ENCODE measurements at places on chromosomes 4 and X. TPM values are rescaled to one million over a fixed set of nuclear protein-coding genes. Genes with fewer than 3 reads are reported as not detected.

Gene POLN
- total RNA-seq: 2.7 TPM

Gene LPAR4
- total RNA-seq: not detected

Gene COX18
- total RNA-seq: 20.6 TPM

Gene LRAT
- not detected for total RNA-seq

Gene PPBP
- not detected for total RNA-seq

Gene ASB9
- total RNA-seq: 0.48 TPM

Gene GLRA3
- total RNA-seq: not detected

Gene KDR
- total RNA-seq: not detected

Gene TMEM31
- total RNA-seq: 0.44 TPM

Gene MTNR1A
- total RNA-seq: not detected

Gene XAGE2
- not detected for total RNA-seq

Gene AGTR2
- total RNA-seq: not detected

Gene DCAF4L1
- 0.17 TPM for total RNA-seq

GRCh38 chrX:69222103-69223090, 57.1 kb upstream of the PJA1 start:
- DNase-seq: peak; percentile 78

DNA sequence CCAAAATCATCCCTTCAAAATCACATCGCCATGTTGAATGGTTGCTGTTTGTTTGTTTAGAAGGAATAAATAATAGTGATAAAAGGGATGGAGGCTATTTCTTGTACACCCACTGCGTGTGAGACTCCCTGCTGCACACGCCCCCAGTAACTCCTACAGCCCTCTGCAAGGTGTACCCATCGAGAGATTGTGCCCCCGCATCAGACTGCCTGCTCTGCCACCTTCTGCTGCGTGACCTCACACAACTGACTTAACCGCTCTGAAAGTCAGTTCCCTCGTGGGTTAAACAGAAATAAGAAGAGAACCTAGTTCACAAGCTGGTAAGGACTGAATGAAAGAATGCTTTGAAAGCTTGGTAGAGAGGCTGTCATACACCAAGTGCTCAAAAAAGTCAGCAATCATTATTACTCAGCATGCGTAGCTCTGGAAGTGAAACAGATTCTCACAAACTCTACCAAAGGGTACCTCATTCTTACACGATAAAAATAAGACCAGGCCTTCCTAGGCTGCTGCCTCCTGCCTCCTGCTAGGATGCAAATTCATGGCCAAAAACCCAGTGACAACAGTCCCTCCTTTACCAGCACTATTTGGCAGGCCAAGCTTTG, 147.1 kb downstream of the CPEB2 start:
- DNase-seq: no peak

DNA sequence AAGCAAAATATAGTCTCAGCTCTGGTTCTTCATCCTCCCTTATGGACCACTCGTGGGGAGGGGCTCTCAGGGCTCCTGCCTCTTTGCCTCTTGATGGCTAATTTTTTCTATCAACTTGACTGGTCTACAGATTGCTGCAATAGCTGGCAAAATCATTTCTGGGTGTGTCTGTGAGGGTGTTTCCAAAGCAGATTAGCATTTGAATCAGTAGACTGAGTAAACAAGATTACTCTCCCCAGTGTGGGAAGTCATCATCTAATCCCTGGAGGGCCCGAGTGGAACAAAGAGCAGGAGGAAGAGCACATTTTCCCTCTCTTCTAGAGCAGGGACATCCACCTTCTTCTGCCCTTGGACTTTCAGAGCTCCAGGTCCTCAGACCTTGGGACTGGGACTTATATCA, 153.5 kb downstream of the STK32B start:
- DNase-seq: no peak

DNA sequence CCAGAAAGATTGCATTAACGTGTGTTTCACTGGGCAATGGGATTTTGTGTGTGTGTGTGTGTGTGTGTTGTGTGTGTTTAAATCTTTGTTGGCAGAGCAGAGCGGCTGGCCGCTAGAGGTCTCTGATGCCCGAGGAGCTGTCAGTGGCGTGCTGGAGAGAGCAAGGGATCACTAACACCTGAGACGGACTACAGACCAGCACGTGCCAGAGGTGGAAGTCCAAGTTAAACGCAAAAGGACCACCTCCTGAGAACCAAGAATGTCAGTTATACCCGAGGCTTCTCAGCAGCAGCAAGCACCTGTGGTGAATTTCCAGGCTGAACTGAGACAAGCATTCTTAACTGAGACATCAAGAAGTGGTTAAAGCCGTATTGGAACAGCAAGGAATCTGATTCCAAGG, 9.0 kb upstream of the SLC25A14 start:
- peak; percentile 56 for DNase-seq

- no peak for DNase-seq
Measured at GRCh38 chrX:9887659-9888297, 79.4 kb upstream of the CLDN34 start.

GRCh38 chrX:48917139-48918001, 1.5 kb downstream of the PIM2 start:
- peak; percentile 93 for DNase-seq

GRCh38 chr4:123017636-123018395, 95.4 kb upstream of the NUDT6 start:
- no peak for DNase-seq

DNA sequence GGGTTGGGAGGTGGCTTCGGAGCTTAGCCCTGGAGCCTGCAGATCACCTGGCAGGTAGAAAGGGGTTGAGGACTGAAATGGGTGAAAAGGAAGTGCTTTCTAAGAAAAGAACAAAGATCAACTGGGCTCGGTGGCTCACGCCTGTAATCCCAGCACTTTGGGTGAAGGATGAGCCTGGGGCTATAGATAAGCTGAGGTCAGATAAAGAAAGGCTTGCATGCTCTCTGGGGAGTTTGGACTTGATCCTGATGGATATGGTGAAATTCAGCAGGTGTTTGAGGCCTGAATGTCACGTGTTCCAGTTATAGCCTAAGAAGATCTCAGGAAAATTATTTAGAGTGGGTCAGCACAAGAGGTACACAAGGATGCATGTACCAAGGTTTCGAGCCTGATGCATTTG, 40.8 kb downstream of the SLC34A2 start:
- no peak for DNase-seq

DNA sequence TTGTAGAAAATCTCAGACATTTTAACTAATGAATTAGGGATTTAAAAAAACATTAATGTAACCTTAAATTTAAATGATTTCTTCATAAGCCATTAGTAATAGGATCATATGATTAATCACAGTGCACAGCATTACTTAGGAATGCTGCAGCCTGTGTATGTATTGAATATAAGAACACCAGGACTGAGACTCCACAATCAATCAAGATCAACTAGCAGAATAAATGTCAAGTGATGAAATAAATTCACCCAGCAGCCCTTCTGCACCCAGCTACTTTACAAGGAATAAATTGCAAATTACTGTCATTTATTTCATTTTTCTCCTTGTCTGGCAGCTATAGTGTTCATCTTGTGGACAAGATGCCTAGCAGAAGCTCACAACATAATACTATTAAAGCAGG, 46.5 kb downstream of the NEIL3 start:
- DNase-seq: no peak

DNA sequence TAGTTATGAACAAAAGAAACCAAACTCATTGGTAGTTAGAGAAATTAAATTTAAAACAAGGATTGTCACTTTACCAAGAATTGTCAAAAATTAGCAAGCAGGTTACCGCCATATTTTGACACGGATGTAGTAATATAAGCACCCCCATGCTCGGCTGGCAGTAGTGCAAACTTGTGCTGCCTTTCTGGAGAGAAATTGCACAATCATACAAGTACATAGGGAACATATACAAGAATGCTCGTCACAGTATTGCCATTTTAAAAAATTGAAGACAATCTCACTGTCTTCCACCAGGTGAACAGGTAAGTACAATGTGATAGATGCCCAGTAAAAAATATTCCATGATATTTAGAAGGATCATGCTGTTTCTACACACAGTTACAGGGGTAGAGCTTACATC, 55.6 kb upstream of the SLC39A8 start:
- DNase-seq: no peak

- DNase-seq: no peak
Measured at GRCh38 chrX:16462912-16463311, 187.0 kb upstream of the S100G start.

DNA sequence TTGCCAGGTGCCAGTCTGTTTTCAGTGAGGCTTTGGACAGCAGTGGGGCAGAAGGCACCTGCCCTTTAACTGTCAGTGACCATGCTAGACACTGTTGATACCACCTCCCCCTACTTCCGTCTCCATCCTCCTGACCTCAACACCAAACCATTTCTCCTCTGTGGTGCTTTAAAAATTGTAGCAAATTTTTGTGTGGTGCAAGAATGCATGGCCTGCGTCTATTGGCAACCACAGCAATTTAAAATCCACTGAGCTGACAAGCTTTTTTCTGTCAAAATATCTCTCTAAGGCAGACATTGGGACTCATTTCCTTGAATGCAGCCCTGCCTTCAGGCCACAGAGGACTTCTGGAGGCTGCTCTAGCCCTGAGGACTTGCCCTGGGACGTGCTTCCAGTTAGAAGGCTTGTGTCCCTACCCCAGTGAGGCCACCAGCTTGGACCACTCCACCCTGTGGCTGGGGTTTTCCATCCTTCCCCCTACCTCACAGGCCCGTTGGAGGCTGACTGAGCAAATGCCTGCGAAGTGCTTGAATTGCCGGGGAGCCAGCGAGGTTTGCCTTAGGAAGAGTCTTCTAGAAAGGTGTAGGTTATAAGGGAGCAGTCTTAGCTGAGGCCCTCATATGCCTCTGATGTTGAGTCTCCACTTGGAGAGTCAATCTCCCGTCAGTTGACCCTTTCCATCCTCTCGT, 6.9 kb downstream of the PRRG3 start:
- no peak for DNase-seq

- DNase-seq: no peak
Measured at GRCh38 chr4:144313370-144313769, 172.9 kb upstream of the GYPA start.

DNA sequence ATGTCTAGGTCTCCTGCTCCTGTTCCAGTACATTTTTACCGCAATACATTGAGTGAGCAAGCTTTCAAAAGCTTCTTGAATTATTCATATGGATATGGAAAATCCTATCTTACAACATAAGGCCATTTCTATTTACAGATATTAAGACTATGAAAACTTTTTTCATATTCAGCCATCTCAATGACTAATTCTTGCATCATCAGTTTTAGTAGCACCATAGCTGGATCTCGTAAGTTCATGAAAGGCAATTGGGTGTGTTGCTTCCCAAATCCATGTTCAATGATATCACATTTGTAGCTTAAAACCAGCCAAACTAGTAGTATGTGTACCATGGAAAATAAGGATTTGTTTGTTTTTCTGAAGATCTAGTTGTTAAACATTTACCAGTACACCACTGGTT, 118.3 kb upstream of the GABRA2 start:
- no peak for DNase-seq

GRCh38 chr4:6207602-6208001, 7.3 kb upstream of the JAKMIP1 start:
- no peak for DNase-seq

DNA sequence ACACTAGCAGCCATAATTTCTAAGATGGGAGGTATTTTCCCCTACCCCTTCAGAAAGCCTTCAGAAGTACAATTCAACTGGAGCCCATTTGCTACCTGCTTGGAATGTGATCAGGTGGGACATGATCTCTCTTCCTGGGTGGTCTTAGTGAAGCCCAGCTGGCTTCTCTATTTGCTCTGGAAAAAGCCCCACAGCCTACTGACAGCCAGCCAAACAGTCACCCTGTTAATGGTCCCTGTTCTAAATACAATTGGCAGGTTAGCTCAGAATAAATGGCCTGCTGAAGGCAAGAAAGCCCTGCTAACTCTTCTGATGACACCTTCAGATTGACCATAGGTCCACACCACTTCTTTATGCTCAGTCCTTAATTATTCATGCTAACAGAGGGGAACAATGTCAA, 39.9 kb downstream of the HS6ST2 start:
- DNase-seq: no peak

DNA sequence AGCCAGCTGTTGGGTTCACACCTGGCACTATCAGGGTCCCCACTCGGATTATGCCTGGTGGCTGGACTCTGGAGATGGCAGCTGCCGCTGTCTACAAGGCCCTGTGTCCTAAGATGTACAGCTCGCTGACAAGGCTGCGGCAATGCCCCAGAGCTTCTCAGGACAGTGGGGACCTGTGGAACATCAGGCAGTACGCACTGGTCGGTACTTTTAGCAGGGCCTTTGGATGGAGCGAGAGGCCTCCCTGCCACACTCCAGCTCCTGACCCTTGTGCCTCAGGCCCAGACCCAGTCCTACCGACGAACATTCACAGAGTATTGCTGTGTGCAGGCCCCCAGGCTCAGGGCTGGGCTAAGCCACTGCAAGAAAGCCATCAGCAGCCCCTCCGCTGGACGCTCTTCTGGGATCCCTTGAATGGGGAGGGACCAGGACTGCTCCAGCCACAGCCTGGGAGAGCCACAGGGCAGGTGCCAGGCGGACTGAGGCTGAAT, 45.7 kb upstream of the HMX1 start:
- DNase-seq: no peak

DNA sequence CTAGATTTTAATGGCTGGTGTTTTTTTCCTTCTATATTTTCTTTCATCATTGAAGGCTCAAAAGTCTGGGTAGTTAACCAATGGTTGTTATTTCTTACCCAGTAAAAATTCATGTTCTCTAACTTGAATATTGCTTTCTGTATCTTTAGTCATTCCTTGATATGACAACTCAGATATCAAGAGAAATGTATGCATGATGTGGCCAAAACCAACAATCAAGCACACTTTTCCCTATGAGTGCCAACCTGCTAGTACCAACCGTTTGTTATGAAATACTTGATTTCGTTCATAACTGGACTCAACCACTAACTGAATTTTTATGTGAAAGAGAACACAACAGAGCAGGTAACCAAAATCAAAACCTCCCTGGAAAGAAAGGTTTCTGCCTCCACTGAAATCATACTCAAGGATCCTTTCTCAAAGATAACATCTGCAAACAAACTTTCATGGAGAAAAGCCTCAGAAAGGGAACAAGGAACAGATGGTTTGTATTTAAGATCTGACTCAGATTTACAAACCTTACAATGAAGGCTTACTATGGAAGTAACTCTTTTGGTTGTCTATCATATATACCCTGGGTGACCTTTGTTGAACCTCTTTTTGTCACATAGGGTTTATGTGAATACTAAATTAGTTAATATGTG, 8.3 kb upstream of the VEGFC start:
- DNase-seq: no peak
